GM12878 (cell line): ENCODE measurements at places on chromosomes 6 and 20. TPM values are rescaled to one million over a fixed set of nuclear protein-coding genes. Genes with fewer than 3 reads are reported as not detected.

DNA sequence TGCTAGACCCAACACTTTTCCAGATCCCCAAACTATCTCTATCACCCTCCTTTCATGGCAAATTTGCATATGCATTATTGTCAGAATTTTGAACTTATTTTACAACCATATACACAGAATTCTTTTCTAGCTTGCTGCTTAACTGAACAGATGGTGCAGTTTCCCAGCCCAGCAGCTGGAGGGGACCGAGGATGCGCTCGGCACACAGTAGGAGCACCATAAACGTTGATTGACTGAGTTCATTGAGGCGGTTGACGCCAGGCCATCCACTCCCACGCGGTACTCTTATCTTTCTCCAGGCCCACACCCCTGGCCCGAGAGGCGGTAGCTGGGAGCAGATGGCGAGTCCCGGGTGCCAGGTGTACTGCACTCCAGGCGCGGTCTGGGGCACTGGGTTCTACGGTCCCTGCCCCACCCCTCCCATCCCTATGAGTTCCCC is 6.8 kb upstream of the SOX4 start:
- H3K4me3 ChIP-seq, result peak overlapping the region; percentile 79
- H3K36me3 ChIP-seq, result no peaks in the 10 kb centered on the region
- no peaks in the 10 kb centered on the region for H3K27me3 ChIP-seq

DNA sequence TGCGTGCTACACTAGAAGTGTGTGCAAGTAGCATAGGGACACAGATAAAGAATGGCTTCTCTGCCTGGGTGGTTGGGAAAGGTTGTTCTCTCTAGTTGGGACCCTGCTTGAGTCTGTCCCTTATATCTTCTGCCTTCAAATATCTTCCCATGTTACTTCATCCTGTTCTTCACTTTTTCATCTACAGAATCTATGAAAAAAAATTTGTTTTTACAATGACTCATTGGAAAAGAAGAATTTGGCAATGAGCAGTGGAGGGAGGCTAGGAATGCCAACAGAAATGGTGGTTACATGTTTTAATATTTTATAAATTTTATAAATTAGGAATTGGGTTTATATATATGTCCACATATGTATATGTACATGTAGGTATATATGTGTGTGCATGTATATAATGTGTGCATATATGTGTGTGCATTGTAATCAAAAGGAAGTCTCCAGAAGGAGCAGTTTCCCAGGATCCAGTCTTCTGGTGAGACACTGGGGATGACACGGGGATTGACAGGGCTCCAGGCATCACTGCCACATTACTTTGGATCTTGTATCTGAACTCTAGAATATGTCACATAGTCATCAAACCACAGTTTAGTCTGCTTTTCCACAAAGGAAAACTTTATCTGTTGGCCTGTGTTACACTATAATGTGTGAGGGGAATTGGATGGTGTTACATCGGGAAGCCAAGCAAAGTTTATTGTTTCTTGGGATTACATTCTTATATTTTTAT is 75.3 kb upstream of the RIPOR2 start:
- no peak for DNase-seq
- H3K27me3 ChIP-seq, result no peaks in the 10 kb centered on the region
- no peaks in the 10 kb centered on the region for H3K36me3 ChIP-seq
- H3K27ac ChIP-seq, result no peak overlapping the region
- H3K4me3 ChIP-seq, result no peak overlapping the region

DNA sequence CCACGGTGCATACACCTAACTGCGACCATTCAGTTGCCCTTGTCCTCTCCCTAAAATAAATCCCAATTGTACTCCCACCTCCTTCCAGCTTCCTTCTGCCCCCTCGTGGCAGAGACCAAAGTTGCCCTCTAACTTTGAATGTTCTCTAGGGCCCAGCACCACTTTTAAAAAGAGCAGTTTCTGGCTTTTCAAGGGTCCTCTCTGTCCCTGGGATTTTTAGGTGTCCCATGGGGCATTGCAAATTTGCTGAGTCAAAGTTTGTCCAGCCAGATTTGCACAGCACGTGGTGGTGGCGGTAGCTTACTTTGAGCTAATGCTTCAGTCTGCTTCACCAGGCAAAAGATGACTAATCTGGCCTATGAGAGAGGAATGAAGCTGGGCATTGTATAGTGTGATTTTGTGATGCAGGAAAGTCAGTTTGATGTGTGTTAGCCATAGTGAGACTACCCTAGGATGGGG is 100.2 kb downstream of the PERP start:
- H3K4me1 ChIP-seq, result no peaks in the 10 kb centered on the region
- H3K27me3 ChIP-seq, result no peaks in the 10 kb centered on the region
- H3K27ac ChIP-seq, result no peak overlapping the region
- no peak for DNase-seq
- H3K36me3 ChIP-seq, result no peaks in the 10 kb centered on the region
- H3K4me3 ChIP-seq, result no peak overlapping the region

- H3K36me3 ChIP-seq, result no peaks in the 10 kb centered on the region
- H3K27me3 ChIP-seq, result no peaks in the 10 kb centered on the region
- no peak overlapping the region for H3K27ac ChIP-seq
- no peaks in the 10 kb centered on the region for H3K4me1 ChIP-seq
- H3K4me3 ChIP-seq, result no peak overlapping the region
- no peak for DNase-seq
Measured at GRCh38 chr6:23302514-23302913, 733.1 kb downstream of the HDGFL1 start.

The LST1 gene
- 16.5 and 20.6 TPM in 2 replicates for total RNA-seq

The DAAM2 gene
- total RNA-seq, result 0.05 TPM in 1 of 2 replicates, not detected in the other

The BPIFB1 gene
- total RNA-seq, result 0.13 TPM in 1 of 2 replicates, not detected in the other

- no peak overlapping the region for H3K4me3 ChIP-seq
- no peaks in the 10 kb centered on the region for H3K4me1 ChIP-seq
- H3K36me3 ChIP-seq, result no peaks in the 10 kb centered on the region
- no peak for DNase-seq
- H3K27ac ChIP-seq, result no peak overlapping the region
Measured at GRCh38 chr6:110567957-110568696, 91.7 kb upstream of the SLC22A16 start.
